ENCODE measurements at places on chromosomes 3 and 15. TPM values are rescaled to one million over a fixed set of nuclear protein-coding genes. Genes with fewer than 3 reads are reported as not detected.

The PROK2 gene
- total RNA-seq = not detected

The KLHL40 gene
- total RNA-seq = 0.18 TPM

The ST8SIA2 gene
- not detected for total RNA-seq

The CCNB2 gene
- total RNA-seq = 11.9 TPM

GRCh38 chr3:185473290-185473815, 25.5 kb downstream of the TMEM41A start:
- no peak for DNase-seq

DNA sequence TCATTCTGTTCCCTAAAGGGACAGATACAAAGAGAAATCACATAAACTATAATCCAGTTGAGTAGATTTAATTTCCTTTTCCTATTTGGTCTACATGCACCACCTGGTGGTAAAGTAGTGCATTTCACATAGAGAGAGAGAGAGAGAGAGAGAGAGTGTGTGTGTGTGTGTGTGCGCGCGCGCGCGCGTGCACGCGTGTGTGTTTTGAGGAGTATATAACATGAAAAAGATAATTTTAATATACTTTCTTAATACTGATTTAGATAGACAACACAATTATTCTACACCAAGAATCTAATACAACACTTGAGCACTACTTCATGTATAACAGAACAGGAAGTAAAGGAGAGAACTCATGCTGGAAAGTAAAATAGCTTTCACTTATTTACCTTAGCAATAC, 1.1 kb upstream of the FGF7 start:
- DNase-seq = peak; percentile 31

GRCh38 chr15:85704720-85705429, 89.8 kb downstream of the KLHL25 start:
- no peak for DNase-seq

DNA sequence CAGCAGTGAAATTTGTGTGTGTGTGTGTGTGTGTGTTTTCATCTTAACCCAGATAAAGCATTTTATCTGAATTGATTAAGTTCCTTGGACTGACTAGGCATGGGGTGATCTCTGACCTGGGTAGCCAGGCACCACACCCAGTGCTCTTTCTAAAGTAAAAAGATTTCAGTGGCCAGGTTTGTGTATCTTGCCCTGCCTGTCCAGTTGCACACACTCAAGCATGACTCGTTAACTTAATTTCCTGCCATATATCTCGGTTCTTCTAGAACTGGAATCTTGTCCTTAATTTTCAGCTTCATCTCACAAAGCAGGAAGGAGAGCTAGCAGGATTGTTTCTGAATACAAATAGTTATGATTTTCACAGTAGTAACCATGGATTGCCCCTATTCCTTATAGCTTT, 17.0 kb downstream of the TM4SF18 start:
- peak; percentile 33 for DNase-seq

- DNase-seq = no peak
These were observed 85.1 kb downstream of the OXNAD1 start for GRCh38 chr3:16349986-16350596.

Data from stomach (tissue), 19 donors.